ENCODE measurements at places on chromosomes 6 and 20.

DNA sequence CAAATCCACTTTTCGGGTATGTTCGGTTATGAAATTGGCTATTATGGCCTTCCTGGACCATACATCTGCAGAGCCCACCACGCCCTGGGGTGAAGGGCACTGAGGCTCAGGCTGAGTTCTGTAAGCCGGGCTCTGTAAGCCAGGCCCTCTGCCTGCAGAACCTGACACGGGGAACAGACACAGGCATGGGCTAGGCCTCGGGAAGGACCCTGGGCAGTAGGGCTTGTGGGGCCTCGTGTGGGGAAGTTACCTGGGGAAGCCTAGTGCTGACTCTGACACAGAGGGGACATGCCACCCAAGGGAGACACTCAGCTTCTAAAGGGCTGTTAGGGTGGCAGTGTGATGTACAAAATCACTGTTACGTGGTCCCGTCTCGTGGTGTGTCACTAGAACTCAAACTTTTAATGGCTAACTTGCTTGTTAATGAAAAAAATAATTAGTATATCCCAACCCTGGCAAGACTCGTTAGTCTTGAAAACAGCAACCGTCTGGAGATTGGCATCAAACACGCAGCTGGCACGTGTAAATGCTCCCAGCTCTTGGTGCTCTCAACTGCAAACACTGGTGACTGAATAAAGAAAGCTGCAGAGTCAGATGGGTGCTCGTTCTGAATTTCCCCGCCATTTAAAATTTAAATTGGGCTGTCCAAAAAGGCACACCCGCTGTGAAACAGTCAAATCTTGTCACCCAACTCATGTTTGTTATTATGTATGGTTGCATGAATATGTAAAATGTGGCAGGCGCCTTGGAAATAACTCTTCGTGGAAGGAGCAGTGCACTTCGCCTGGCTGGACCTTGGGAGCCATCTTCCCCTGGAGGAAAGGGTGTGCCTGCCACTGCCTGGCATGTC is 23.6 kb upstream of the TCFL5 start:
- H3K27ac ChIP-seq, result no peak overlapping the region
- H3K36me3 ChIP-seq, result peaks cover 60% of the 10 kb centered on the region
- H3K27me3 ChIP-seq, result no peaks in the 10 kb centered on the region
- H3K4me1 ChIP-seq, result peaks cover 14% of the 10 kb centered on the region
- no peak for DNase-seq

GRCh38 chr6:113805811-113806495 is 51.2 kb upstream of the MARCKS start:
- no peaks in the 10 kb centered on the region for H3K36me3 ChIP-seq
- peak overlapping the region; percentile 11 for H3K27ac ChIP-seq
- no peaks in the 10 kb centered on the region for H3K4me1 ChIP-seq
- no peaks in the 10 kb centered on the region for H3K27me3 ChIP-seq
- DNase-seq, result no peak
- H3K4me3 ChIP-seq, result no peak overlapping the region

DNA sequence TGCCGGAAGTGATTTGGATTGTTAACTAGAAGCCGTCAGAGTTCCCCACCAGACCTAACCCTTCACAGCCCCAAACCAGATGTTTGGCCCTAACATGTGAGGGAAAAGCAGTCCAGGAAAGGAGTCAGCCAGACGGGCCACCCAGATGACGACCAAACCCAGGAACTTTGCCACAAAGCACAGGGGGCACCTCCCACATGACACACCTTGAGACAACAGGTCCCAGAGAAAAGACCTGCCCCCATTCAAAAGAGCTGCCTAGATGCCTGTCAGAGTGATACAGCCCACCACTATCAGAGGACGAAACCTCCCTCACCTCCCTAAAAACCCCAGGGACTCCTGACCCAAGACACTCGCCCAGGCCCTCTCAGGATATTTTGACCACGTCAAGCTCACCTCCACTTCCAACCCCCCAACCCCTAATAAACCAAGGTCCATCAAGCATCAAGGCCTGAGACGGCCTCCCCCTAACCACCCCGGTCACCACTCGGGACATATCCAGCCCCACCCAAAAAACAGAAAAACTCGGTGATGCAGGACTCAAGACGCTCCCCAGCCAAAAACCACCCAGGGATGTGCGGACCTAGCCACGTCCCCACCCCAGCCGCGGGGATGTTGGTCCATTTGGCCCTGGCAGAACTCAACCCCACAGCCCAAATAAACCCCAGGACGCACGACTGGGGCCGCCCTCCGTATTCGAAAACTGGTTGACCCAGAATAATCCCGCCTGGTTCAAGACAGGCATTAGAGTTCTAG is 662 bp downstream of the ZNF343 start:
- H3K36me3 ChIP-seq, result no peaks in the 10 kb centered on the region
- H3K27me3 ChIP-seq, result no peaks in the 10 kb centered on the region
- DNase-seq, result peak; percentile 83
- peak overlapping the region; percentile 88 for H3K4me3 ChIP-seq

- H3K27me3 ChIP-seq, result no peaks in the 10 kb centered on the region
- H3K27ac ChIP-seq, result peak overlapping the region; percentile 34
These were observed 30.9 kb downstream of the FYN start for GRCh38 chr6:111842271-111842822.

DNA sequence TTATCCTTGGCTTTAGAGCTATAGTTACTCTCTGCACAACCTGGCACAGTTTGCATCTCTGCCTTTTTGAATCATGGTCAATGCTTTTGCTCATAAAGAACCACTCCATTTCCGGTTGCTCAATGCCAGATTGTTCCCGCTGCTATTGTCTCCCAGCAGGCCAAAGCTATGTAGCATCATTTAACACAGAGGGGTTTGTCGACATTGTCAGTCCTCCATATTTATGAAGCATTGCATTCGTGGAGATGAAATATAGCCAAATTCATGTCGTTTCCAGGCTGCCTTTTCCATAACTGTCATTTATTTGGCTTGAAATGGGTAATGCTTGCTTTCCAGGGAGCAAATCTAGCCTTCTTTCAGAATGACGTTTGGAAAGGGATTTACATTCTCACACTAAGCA is 598.8 kb downstream of the EPHA7 start:
- no peaks in the 10 kb centered on the region for H3K4me1 ChIP-seq
- no peak overlapping the region for H3K4me3 ChIP-seq
- H3K27ac ChIP-seq, result no peak overlapping the region
- no peaks in the 10 kb centered on the region for H3K36me3 ChIP-seq
- no peaks in the 10 kb centered on the region for H3K27me3 ChIP-seq

DNA sequence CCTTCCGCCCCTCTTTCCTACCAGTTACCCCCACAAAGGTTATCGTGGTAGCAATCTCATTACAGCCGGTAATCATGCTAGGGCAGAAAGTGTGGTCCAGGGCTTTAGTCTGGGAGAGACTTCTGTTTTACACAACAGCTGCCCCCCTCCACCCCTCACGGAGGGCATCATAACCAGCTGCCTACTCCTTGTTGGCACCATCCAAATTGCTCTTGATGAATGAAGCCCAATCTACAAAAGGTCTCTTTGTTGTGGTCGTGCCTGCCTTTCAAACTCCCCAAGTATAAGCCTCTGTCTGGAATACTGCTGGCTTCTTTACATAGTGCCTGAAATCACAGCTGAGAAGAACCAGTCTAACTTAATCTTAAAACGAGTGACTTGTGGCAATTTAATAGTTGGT is 157.9 kb downstream of the INSM1 start:
- H3K27me3 ChIP-seq, result no peaks in the 10 kb centered on the region
- no peak overlapping the region for H3K27ac ChIP-seq
- no peak overlapping the region for H3K4me3 ChIP-seq
- peaks cover 58% of the 10 kb centered on the region for H3K36me3 ChIP-seq
- peak; percentile 52 for DNase-seq

- H3K27me3 ChIP-seq, result no peaks in the 10 kb centered on the region
- peak overlapping the region; percentile 42 for H3K27ac ChIP-seq
- no peak for DNase-seq
- H3K4me3 ChIP-seq, result no peak overlapping the region
- no peaks in the 10 kb centered on the region for H3K36me3 ChIP-seq
These were observed 197.4 kb downstream of the JARID2 start for GRCh38 chr6:15443119-15443830.

- DNase-seq, result peak; percentile 73
- H3K36me3 ChIP-seq, result no peaks in the 10 kb centered on the region
- H3K4me3 ChIP-seq, result no peak overlapping the region
- H3K27me3 ChIP-seq, result no peaks in the 10 kb centered on the region
- no peaks in the 10 kb centered on the region for H3K4me1 ChIP-seq
- no peak overlapping the region for H3K27ac ChIP-seq
These were observed 224.5 kb downstream of the RFPL4B start for GRCh38 chr6:112571488-112572270.

- no peak overlapping the region for H3K4me3 ChIP-seq
- no peak overlapping the region for H3K27ac ChIP-seq
These were observed 250.9 kb downstream of the TINAG start for GRCh38 chr6:54559136-54559535.

GRCh38 chr20:6083926-6084325 is 30.1 kb upstream of the LRRN4 start:
- no peaks in the 10 kb centered on the region for H3K4me1 ChIP-seq
- no peak overlapping the region for H3K27ac ChIP-seq
- H3K4me3 ChIP-seq, result no peak overlapping the region
- no peaks in the 10 kb centered on the region for H3K36me3 ChIP-seq
- H3K27me3 ChIP-seq, result no peaks in the 10 kb centered on the region

DNA sequence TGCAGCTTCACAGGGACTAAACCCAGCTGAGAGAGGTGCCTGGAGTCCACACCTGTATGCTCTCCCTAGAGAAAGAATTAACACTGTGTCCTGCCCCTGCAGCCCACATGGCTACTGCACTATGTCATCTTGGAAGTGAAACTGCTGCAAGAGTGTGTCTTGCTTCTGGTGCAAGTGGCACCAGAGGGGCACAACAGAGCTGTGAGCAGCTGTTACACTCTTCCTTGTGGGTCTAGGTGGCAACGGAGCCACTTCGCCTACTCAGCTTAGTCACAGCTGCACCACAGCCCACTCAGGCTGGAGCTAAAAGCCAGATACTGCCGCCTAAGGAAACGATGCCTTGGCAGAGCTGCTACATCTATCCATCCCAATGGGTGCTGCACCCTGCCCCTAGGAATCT is 391.4 kb downstream of the COL12A1 start:
- no peaks in the 10 kb centered on the region for H3K36me3 ChIP-seq
- no peak for DNase-seq
- no peaks in the 10 kb centered on the region for H3K4me1 ChIP-seq
- H3K27ac ChIP-seq, result no peak overlapping the region

DNA sequence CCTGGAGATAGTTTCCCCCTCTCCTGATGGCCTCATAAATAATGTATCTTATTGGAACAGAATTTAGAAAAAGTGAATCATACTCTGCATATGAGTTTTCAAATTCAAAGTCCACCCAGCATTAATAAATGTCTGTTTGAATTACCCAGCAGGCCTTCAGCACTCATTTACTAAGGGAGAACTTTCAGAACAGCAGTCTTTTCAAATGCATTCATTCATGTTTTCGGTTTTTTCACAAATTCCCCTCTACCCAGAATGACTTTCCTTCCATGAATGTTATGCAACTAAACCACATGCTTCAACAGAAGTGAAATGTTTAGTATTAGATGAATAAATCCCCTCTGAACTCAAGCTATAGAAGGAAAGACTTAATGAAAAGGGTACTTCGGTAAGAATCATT is 92.4 kb downstream of the RTN4IP1 start:
- H3K4me3 ChIP-seq, result no peak overlapping the region
- H3K27me3 ChIP-seq, result no peaks in the 10 kb centered on the region
- DNase-seq, result no peak
- no peak overlapping the region for H3K27ac ChIP-seq

All from stomach (tissue), 19 donors.